Activated effector memory CD4-positive, alpha-beta T cell treated with Interleukin-2 at 50 U/mL for 16 hours (primary cell): ENCODE measurements at places on chromosomes 1 and 21.
A peak's percentile ranks its signal among the peaks of the same experiment; 100 is the strongest.

DNA sequence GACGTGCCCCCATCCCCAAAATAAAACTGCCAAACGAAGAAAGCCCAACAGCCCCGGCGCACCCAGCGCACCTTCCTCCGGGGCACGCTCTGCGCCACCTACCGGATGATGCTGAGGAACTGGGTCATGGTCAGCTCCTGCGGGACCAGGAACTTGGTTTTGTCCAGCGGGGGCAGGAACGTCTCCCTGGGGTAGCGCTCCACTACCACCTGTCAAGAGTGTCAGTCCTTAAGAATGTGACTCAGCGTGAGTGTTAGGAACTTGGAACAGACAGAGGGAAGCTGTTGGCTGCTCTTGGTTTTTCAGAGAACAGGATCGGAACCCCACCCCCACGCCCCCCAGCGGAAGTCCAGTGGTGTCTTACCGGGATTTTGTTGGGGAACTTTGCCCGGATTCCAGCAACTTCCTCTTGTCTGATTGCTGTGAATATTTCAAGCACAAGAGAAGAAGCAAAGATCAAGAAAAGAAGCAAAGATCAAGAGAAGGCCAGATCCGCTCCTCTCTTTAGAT, 431 bp downstream of the MAP1LC3C start:
- DNase-seq: peak; percentile 14

GRCh38 chr1:244757091-244757939, 78.1 kb upstream of the COX20 start:
- DNase-seq: no peak

DNA sequence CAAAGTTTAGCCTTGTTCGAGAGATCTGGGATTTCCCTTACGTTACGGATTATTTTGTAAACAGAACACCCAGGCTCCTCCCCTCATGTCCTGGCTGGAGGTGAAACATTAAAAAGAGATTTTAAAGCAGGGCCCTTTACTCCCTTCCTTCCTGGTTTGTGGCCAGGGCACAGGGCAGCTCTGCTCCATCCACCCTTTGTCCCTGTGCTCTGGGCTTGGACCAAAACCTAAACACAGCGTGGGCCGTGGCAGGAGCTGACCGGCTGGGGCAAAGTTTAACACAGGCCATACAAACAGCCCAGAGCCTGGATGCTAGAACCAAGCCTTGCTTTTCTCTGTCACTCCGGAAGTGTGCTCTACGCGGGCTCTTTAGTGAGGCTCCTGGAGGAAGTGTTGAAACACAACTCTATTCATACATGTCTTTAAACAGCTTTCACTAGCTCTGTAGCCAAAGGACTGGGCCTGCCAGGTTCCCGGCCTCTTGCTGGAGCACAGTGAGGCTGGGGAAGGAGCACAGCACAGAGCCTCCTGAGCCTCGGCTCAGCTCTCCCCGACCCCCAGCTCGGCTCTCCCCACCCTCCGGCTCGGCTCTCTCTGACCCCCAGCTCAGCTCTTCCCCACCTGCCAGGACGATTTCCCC, 84.7 kb downstream of the PDE9A start:
- DNase-seq: peak; percentile 44

DNA sequence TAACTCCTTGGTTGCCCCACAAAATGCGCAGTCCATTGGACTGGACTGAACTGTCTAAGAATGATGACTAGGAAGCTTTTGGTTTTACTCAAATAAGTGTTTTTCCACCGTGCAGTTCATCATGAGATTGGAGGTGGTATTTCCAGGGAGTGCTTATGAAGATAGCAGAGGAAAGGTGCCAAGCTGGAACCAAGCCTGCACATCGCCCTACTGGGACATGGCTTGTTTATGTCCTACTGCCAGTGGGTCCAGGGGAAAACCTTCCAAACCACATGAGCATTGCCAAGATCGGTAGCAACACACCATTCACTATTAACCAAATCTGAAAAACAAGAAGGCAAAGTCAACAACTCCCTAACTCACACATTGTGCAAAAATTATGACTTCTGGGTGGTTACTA, 54.7 kb upstream of the DSCAM start:
- no peak for DNase-seq

DNA sequence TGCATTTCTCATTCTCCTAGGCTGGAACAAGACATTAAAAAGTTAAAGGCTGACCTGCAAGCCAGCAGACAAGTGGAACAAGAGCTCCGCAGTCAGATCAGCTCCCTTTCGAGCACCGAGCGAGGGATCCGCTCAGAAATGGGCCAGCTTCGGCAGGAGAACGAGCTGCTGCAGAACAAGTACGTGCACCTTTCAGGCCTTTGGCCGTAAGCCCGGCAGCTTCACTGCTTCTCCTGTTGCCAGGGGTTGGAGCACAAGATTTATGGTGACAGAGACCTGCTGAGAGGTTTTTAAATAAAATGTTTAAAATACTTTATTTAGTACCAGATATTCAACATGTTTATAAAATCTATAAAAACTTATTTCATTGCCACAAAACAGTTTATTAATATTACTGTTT, 53.4 kb downstream of the MACO1 start:
- DNase-seq: no peak

GRCh38 chr1:155809088-155809487, 47.9 kb downstream of the GON4L start:
- no peak for DNase-seq

- DNase-seq: no peak
These were observed 633.8 kb downstream of the PTPRC start for GRCh38 chr1:199272628-199273086.
